ENCODE measurements at places on chromosomes 5 and 9. TPM values are rescaled to one million over a fixed set of nuclear protein-coding genes. Genes with fewer than 3 reads are reported as not detected.

The TGFBI gene
- 275 TPM for total RNA-seq

The PCDHGB7 gene
- 0.07 TPM for total RNA-seq

The PCDHA2 gene
- not detected for total RNA-seq

The AQP7 gene
- 0.58 TPM for total RNA-seq

The OLFML2A gene
- total RNA-seq, result not detected

The STPG3 gene
- total RNA-seq, result not detected

The LCN6 gene
- total RNA-seq, result not detected

The CDH9 gene
- 0.24 TPM for total RNA-seq

The RASA1 gene
- 19.5 TPM for total RNA-seq

The ARHGEF39 gene
- total RNA-seq, result 11.2 TPM

The NME5 gene
- 0.18 TPM for total RNA-seq

The STKLD1 gene
- 2.2 TPM for total RNA-seq

The PPP1R26 gene
- total RNA-seq, result 11.6 TPM

The ADRB2 gene
- not detected for total RNA-seq

The SPINK13 gene
- not detected for total RNA-seq

The IQGAP2 gene
- total RNA-seq, result 83.3 TPM

The CYLC2 gene
- not detected for total RNA-seq

The C9orf50 gene
- not detected for total RNA-seq

The NACC2 gene
- total RNA-seq, result 10.5 TPM

All from HepG2 (cell line).